ENCODE measurements at places on chromosomes 6 and 20.

DNA sequence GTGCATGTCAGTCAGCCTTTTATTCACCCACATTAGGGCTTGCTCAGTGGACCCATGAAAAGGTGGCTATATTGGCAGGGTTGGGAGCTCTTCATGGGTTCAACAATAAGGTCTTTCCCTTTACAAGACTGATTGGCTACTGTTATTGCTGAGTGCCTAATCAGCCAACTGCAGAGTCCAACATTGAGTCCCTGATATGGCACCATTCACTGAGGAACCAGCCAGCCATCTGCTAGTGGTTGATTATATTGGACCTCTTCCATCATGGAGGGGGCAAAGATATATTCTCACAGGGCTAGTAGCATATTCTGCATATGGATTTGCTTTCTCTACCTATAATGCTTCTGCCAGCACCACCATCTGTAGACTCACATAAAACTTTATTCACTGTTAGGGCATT lies 69.9 kb downstream of the CDKAL1 start:
- no peak for DNase-seq

DNA sequence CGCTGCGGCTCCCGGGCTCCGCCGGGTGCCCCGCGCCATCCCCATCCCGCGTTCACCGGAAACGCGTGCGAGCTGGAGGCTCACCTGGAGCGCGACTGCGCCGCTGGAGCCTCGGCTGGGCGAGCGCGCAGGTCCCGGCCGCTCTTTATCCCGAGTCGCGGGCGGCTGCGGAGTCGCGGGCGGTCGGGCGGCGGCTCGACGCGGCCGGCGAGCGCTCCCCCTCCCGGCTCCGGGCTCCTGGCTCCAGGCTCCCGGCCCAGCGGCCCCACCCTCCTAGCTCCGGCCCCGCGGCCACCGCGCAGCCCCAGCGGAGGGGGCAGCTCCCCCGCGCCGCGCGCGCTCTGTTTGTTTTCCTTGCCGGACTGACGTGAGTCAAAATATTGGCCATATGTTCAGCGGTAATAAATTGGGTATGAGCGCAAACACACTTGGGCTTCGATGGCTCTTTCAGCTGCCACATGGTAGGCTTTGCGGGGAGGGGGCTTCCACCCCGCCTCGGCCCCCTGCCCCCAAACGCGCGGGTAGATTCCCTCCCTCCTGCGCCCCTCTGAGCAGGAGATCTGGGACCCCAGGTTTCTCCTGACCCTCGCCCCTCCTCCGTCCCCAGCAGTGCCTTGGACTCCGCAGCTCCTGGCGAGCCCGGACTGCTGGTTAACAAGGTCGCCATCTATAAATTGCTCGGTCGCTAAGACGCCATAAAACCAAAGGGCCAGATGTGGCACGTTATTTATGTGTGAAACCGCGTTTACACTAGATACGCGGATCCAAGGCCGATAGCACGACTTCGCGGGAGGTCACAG lies 8.8 kb upstream of the NKX2-2 start:
- no peak for DNase-seq

DNA sequence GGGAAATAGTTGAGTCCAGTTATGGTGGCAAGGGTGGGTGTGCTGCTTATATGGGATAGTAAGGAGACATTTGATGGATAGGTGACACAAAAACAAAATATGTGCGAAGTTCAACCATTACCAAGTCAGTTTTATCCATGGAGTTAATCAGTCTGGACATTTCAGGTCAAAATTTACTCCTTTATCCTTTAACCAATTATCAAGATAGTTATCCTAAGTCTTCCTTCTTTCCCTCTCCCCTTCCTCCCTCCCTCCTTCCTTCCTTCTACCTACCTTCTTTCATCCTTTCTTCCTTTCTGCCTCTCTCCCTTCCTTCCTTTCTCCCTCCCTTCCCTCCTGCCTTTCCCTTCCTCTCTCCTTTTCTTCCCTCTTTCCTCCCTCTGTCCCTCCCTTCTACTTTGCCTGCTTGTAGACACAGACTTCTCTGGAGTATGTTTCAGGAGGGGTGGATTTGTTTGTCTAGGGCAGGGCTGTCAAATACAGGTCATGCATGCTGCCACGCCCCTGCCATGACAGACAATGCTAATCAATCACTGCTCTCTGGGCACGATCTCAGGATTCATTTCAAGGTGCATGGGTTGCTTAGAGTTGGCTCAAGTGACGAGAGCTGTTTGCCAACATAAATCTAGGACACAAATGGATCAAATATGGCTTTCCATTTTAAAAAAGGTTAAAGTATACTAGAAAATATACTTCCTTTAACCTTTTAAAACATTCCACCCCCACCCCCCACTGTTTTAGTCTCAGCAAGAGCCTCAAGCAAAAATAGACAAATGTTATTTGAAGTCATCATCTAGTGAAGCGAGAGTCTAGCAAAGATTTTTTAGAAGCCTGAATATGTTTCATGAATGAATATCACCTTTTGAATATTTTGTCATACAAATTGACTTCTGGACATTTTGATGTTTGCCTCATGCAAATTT lies 281.6 kb upstream of the CITED2 start:
- no peak for DNase-seq

GRCh38 chr20:24648481-24648880 lies 179.1 kb downstream of the SYNDIG1 start:
- peak; percentile 41 for DNase-seq

GRCh38 chr6:15183979-15184378 lies 61.9 kb upstream of the JARID2 start:
- DNase-seq, result no peak

DNA sequence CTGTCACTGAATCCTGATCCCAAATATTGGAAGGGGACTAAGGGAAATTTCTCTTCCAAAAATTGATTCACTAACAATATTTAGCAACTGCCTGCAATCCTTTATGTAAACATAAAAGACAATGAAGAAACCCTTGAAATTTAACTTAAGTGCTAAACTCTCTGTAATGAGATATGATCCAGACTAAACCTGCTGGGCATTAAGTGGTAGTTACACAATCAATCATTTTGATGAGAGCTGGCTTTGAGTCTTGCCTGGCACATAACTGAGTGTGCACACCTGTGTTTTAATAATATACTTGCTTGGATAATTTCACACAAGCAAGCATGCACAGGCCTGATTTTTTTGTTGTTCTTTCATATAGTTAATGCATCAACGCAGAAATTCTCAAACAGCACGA lies 9.8 kb upstream of the ZFP64 start:
- DNase-seq, result no peak
